ENCODE measurements at places on chromosomes 16 and 17.

DNA sequence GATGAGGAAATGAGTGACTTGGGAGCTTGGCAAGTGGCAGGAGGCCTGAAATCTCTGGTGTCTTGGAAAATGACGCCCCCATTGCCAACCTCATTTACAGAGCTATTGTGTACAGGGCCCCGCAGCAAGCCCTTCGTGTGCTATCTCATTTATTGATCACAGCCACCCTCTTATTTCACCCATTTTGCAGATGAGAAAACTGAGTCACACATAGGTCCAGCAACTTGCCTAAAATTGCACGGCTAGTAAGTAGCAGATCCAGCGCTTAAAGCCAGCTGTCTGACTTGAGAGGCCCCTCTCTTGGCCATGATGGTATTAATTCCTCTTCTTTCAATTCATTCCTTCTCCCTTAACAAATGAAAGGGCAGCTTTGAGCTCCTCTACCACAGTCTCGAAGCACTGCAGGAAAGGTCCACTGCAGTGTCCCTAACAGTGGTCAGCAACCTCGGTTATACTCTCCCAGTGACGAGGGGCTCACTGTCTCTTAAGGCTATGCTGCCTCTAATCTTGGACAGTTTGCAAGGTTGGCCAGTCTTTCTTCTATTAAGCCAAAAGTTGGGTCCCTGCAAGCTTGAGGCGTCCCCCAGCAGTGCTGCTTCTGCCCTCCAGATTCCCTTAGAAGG is 162.2 kb downstream of the COPRS start:
- DNase-seq = no peak

- no peak for DNase-seq
Observed at GRCh38 chr17:40557531-40558299, 7.6 kb downstream of the CCR7 start.

- no peak for DNase-seq
Observed at GRCh38 chr17:4998027-4998731, 429 bp downstream of the KIF1C start.

DNA sequence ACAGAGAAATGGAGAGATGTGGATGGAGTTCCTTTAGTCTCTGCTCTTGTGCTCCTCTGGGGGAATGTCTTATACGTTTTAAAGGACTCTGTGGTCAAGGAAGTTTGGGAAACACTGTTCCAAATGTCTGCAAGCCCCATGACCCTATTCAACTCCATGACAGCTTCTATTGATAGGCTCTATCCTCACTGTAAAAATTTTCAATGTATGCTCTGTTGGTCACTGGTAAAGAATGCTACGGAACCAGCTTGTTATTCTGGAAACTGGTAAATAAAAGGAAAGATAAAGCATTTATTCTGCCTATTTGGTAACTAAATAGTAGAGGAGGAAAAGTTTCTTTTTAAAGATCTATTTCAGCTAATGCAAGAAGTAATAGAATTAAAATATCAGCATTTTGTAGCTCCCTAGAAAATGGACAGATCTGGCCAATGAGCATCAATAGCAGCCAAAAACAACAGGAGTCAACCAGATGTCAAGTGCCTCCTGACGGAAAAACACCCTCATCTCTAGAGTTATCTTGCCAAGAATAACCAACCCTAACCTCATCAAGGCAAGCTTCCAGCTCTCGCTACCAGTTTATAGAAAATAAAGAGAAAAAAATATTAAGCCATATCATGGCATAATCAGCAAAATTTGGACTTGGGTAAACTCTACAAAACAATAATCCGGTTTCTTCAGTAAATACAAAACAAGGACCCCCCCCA is 16.1 kb downstream of the GDE1 start:
- DNase-seq = no peak

GRCh38 chr16:31458073-31458843 is 1.0 kb upstream of the ARMC5 start:
- no peak for DNase-seq

GRCh38 chr16:2471653-2472487 is 773 bp downstream of the NTN3 start:
- no peak for DNase-seq

GRCh38 chr17:164303-165235 is 16.9 kb downstream of the DOC2B start:
- DNase-seq = no peak

DNA sequence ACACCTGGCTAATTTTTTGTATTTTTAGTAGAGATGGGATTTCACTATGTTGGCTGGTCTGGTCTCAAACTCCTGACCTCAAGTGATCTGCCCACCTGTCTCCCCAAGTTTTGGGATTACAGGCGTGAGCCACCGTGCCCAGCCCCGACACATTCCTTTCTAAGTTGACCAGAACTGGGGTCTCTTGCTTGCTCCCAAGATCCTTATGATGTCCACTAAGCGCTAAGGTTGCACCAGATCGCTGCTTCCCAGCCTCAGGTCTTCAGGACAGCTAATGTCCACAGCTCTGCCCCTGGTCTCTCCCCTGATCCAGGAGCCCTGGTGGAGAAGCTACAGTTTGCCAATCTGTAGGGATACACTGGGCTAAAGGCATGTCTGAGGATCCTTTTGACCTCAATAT is 29.5 kb downstream of the NSMCE1 start:
- DNase-seq = no peak

- no peak for DNase-seq
Observed at GRCh38 chr17:50758989-50759544, 8.3 kb downstream of the ANKRD40CL start.

DNA sequence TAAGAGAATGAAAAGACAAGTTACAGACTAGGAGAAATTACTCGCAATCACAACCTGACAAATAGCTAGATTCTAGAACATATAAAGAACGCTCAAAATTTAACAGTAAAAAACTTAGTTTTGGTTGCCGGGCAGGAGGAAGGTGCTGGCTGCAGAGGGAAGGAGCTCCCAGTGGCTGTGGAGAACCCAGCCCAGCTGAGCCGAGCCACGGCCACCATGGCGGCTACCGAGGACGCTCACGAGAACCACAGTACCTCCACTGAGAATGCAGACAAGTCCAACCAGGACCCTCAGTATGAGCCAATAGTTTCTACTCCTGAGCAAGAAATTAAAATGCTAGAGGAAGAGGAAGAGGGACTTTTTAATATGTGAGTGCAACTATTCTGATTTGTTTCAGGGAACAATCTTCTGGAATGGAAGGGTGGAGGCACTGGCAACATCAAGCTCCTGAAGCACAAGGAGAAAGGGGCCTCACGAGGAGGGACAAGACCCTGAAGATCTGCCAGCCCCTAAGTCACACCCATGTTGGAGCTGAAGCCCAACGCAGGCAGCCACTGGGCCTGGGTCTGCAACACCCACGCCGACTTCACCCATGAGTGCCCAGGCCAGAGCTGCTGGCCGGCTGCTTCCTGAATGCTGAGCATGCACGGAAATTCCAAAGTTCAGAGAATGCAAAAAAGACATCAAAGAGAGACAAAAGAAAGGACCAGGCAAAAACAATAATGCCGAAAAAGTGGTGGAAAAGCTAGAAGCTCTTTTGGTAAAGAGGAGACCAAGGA is 55.0 kb downstream of the DNAH17 start:
- no peak for DNase-seq

GRCh38 chr17:9342225-9342624 is 233.4 kb downstream of the STX8 start:
- DNase-seq = no peak

Data from stimulated activated CD8-positive, alpha-beta memory T cell treated with anti-CD3 and anti-CD28 coated beads, Interleukin-15, amount 100 ng/mL, for 24 hours (primary cell).